ENCODE measurements at places on chromosomes 7 and 10.

- no peak for DNase-seq
Observed at GRCh38 chr7:47360301-47360900, 221.5 kb downstream of the TNS3 start.

DNA sequence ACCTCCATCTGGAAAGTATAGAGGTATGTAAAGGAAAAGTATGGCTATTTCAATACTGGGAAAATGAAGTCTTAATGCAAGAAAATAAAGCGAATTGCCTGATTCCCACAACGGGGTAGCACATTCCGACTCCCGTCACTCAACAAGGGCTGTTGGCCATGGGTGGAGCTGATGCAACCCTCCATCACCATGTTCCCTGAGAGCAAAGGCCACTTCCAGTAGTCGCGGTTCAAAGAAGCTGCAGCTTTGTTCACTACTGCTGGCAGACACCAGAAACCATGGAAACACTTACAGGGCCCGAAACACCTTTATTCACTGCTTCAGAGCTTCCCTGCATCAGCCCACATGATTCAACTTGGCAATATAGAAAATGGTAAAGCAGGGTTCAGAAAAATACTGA, 44.0 kb downstream of the TMEM26 start:
- no peak for DNase-seq

DNA sequence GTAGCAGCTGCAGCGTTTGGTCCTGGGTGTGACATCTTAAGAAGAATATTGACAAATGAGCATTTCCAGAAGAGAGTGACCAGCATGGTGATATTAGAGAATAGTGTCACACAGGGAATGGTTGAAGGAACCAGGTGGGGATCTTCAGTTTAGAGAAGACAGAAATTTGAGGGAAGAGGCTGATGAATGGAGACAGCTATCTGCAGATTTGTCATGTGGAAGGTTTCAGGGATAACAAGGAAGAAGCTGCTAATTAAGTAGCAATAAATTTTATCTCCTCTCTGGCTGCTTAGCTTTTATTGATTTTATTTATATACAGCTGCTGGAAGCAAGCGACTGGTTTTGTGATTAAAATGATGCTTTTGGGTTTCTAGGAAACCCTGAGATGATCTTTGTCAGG, 26.0 kb downstream of the SDK1 start:
- DNase-seq = no peak

- DNase-seq = no peak
Observed at GRCh38 chr7:10474048-10474447, 499.6 kb upstream of the PHF14 start.

DNA sequence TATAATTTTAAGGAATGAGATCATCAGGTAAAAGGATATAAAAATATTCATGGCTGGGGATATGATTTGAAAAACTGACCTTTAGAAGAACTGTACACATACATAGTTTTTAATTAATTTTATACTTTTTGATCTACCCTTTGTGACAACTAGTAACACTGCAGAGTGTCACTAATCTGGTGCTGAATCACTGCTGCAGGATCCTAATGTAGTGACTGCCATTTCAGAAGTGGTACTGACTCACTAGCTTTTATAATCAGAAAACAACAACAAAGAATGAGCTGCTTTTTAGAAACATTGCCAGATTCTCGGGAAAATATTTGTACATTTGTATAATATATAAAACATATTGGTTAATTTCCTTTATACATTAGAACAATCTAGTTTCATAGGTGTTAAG, 110.4 kb downstream of the HIPK2 start:
- DNase-seq = no peak

DNA sequence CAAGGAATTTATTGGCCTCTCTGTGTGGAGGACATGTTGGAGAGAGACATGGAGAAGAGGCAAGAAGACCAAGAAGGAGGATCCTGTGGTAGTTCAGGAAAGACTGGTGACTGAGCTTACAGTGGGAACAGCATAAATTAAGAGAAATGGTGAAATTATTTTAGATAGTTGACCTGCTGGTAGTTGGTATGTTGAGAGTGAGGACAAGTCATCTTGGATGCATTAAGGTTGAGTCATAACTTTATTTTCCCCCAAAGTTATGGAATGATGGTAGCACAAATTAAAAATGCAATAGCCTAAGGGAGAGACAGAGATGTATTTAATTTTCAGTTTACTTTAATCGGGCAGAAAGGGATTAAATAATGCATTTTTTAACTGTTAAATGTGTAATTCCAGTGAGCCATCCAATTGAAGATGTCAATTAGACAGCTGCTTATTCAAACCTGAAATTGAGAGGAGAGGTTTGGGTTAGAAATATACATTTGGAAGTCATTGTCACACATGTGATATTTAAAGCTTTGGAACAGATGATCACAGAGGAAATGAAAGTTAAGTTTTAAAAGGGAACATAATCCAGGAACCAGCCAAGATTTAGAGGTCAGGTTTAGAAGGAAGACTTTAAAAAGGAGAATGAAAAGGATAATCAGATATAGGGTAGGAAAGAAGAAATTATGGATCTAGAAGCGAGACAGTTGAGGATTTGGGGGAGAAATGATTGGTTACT, 80.6 kb downstream of the DGKB start:
- no peak for DNase-seq

GRCh38 chr10:86266446-86267242, 100.0 kb downstream of the GRID1 start:
- DNase-seq = no peak

DNA sequence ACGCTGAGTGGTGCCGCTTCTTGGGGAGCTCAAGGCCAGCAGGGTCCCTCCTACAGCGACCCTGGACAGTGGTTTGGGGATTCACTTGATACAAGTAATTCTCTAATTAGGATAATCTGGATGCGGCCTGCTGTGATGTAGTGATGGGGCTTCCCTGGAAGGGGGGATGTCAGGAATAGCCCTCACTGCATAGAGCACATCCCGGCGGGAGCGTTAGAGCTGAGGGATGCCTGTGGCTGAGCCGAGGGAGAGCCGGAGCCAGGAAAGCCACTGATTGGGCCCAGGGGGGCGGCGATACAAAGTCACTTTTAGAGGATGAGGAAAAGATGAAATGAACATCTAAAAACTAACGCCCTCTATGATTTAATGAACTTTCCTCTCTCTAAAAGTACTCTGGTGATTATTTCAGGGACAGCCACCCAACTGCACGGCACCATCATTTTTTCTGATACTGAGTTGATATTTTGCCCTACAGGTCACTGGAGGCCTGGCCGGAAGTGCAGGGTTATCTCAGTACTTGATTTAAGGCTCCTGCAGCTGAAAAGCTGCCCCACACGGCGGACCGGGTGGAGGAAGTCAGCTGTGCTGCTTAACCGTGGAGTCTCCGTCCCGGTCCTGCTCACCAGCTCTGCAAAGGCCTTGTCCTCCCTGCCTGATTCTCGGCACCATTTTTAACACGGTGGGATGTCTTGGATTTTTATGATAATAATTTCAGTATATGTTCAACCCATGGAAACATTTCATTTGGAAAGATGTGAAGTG, 518.8 kb downstream of the DNAJB6 start:
- no peak for DNase-seq

DNA sequence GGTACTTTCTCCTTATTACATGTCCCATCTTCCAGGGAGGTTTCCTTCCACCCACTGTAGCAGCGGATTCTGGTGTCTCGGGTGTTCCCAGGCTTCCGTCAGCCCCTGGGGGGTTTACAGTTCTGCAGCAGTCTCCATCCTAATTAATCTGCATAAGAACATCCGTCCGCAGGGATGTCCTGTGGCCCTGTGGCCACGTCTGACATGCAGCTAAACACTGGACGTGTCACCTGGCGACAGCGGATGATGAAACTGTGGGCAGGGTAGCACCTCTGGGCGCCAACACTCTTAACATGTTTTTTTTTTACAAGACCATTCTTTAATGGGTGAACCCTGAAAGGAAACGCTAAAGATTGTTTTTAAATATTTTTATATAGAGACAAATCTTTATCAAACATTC, 58.2 kb downstream of the DIP2C start:
- no peak for DNase-seq

Data from nephron progenitor cell (in vitro differentiated cells).